ENCODE measurements at places on chromosomes 16 and 17.

- DNase-seq, result no peak
Measured at GRCh38 chr16:86814256-86814655, 235.9 kb downstream of the FOXL1 start.

DNA sequence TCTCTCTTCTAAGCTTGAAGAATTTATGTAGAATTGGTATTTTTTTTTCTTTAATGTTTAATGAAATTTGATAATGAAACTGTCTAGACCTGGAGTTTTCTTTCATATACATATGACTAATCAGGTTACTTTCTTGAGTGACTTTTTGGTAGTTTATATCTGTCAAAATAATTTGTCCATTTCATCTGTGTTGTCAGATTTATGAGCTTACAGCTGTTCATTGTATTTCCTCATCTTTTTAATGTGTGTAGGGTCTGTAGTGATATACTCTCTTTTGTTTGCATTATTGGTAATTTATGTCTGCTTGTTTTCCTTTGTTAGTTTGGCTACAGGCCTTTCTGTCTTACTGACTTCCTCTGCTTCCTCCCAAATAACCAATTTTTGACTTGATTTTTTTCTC, 55.7 kb downstream of the TAOK1 start:
- DNase-seq, result no peak

- no peak for DNase-seq
Measured at GRCh38 chr16:49336581-49336980, 37.0 kb upstream of the C16orf78 start.

DNA sequence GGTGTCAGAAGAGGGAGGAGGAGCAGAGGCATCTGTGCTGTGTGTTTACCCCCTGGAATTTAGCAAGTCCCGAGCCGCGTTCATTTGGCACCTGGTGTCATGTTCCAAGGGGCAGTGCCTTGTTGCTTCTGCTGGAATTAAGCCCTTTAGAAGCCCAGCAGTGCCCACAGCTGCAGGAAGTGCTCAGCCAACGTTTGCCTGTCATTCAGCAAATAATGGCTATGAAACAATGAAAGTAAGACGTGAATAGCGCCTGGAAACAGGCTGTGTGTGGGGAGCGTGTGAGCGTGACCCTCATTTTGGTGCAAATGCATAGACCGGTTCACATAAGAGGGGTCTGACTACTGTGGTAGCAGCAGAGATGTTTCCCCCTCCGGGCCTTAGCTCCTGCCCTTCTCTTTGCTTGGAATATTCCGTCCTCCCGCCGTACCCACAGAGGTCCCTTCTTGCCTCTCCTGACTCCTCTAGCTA, 5.8 kb upstream of the ATP2C2 start:
- DNase-seq, result no peak

- DNase-seq, result no peak
Measured at GRCh38 chr17:5902181-5903140, 167.7 kb upstream of the WSCD1 start.

DNA sequence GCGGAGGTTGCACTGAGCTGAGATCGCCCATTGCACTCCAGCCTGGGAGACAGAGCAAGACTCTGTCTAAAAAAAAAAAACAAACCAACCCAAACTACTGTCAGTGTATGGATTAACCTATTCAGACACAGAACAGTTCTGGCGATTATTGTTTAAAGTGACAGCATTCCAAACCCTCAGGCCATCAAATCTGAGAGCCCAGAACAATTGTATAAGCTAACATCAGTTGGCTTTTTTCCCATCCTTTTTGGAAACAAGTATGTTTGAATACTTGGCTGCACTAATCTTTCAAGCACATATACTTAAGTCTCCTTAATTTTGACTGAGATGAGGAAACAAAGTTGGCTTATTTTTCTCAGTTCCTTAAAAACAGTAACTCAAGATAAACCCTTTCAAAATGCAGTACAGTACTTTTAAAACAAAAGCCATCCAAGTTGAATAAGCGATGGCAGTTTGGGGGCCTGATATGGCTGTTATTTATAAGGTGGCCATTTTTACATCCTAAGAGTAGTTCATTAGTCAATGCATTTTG, 1.4 kb downstream of the ZSWIM7 start:
- no peak for DNase-seq

GRCh38 chr17:10439816-10440215, 18.1 kb upstream of the MYH8 start:
- DNase-seq, result no peak

DNA sequence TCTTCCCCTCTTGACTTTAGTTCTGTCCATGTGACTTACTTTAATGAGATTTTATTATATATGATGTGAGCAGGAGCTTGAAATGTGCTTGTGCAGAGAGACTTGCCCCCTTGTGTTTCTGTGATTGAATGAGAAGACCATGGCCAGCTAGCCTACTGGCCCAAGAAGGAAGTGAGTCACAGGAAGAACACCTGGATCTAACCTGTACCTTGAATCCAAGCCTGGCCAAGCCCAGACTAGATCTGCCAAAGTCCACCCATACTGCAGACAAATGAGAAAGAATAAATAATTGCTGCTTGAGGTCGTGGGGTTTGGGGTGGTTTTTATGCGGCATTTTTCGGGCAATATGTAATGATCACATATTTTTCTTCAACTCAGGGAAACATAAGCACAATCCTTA, 9.6 kb downstream of the ABCA10 start:
- DNase-seq, result no peak

DNA sequence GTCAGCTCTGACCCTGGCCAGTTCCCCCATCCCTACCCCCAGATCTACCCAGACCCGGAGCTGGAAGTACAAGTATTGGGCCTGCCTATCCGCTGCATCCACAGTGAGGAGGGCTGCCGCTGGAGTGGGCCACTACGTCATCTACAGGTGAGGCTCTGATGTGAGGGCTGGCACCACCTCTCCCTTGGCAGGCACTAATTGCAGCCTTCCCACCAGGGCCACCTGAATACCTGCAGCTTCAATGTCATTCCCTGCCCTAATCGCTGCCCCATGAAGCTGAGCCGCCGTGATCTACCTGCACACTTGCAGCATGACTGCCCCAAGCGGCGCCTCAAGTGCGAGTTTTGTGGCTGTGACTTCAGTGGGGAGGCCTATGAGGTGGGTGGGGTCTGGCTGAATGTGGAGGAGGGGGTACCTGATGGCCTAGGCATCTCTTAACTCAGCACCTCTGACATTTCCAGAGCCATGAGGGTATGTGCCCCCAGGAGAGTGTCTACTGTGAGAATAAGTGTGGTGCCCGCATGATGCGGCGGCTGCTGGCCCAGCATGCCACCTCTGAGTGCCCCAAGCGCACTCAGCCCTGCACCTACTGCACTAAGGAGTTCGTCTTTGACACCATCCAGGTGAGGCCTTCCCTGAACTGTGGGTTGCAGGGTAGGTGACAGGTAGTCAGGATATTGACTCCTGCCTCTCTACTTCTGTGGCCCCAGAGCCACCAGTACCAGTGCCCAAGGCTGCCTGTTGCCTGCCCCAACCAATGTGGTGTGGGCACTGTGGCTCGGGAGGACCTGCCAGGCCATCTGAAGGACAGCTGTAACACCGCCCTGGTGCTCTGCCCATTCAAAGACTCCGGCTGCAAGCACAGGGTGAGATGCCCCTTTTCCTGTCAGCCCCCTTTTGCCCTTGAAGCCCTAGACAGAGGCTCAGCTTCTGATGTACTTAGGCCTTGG, 4.3 kb downstream of the TRAF4 start:
- no peak for DNase-seq

DNA sequence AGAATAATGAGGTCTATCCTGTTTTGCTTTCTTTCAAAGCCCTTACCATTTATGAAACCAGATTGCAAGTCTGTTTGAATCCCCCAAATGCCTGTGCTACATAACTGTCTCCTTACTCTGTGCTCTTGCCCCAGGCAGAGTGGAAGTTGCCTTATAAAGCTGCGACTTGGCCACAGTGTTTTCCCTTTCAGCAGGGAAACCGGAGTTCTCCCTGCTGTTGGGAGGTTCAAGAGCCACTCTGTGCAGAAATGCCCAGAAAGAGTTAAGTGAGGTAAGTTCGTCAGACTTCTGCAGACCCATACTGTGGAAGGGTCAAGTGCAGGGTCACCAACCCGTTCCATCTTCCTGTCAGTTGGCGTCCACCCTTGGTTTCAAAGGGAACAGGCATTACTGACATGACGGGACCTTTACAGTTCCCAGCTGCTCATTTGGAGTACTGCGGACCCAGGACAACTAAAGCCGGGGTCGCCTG, 508.9 kb downstream of the WWOX start:
- DNase-seq, result no peak

GRCh38 chr17:65229621-65229995, 92.4 kb downstream of the RGS9 start:
- no peak for DNase-seq

DNA sequence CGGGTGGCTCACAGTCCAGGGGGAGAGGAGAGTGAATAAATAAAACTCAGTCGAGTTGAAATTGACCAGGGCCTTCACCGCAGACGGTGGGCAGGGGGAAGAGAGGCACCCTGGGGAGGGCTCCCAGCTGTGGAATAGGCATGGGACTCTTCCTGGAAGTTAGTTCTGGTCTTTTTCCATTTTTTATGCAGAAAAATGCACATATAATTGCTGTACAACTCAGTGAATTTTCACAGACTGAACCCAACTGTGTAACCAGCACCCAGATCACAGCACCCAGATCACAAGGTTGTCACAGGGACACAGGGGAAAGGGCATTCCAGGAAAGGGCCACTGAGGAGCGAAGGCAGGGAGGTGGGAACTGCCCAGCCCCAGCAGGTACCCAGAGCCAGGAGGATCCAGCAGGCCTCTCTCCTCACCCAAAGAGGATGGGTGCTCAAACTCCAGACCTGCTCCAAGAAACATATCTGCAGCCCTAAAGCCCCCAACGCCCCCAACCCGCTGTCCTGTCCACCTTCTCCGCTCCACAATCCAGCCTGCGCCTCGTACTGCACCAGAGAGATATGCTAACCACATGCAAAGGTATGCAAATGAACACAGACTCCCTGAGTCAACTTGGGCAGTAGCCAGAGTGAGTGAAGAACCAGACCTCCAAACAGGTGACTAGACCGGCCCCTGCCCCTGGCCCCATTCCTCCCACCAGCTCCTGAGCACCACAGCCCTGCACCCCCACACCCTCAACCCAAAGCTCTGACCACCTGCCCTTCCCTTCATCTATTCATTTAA, 29.1 kb upstream of the EIF1 start:
- no peak for DNase-seq

DNA sequence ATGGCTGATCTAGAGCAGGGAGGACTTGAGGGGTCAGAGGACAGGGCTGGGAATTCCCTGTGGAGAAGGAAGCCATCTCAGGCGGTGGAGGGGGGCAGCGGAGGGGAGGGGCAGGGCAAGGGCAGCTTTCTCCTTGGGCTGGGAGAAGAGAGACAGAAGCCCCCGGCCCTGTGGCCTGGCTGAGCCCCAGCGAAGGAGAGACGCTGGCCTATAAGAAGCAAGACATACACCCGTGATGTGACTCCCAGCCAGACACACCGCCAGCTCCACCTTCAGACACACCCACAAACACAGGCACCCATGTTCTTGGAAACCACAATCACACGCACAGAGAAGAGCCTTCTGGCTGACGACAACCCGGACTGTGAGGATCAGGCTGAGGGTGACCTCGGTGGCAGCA, 10.0 kb downstream of the TRPV3 start:
- DNase-seq, result no peak

- DNase-seq, result no peak
Measured at GRCh38 chr17:52036416-52036815, 122.1 kb downstream of the CA10 start.

GRCh38 chr17:67439269-67439668, 62.2 kb downstream of the PITPNC1 start:
- DNase-seq, result no peak

DNA sequence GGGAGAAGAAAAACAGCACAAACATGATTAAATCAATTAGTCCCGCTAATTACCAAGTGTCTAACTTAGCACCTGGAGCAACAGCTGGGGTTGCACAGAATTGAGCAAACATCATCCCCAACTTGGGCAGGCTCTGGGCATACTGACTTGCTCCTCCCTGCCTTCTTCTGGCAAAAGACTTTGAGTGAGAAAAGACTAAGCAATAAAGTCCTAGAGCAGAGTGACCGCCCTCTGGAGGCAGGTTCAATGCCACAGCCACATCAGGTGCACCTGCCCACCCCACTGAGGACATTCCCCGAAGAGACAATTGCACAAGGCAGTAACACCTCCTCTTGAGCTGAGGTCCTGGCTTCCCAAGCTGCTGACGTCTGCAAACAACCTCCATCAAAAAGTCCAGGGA, 358.3 kb downstream of the SOX9 start:
- DNase-seq, result no peak

DNA sequence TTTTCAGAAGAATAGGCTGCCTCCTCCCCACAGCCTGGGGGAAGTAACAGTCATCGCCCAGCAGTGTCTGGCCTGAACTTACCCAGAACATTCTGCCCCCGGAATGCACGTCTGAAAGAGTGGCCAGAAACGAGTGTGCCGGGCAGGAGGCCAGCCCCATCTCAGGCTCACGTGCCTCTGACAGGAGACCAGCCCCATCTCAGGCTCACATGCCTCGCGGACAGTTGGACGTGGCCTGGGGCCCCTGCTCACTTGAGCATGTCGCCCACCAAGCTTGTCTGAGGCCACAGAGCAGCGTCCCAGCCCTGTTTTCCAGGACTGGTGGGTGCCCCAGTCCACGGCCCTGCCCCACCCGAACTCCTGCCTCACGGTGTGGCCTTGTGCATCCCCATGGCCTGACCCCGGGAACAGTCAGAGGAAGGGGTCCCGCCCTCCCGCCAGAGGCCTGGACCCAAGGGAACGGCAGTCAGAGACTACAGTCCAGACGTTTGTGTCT, 16.3 kb upstream of the CDH15 start:
- peak; percentile 39 for DNase-seq

GRCh38 chr17:48985436-48986245, 11.5 kb upstream of the IGF2BP1 start:
- no peak for DNase-seq

All from GM04503 (cell line).